IPS-NIHi11 (cell line): ENCODE measurements at places on chromosomes 4 and X.

DNA sequence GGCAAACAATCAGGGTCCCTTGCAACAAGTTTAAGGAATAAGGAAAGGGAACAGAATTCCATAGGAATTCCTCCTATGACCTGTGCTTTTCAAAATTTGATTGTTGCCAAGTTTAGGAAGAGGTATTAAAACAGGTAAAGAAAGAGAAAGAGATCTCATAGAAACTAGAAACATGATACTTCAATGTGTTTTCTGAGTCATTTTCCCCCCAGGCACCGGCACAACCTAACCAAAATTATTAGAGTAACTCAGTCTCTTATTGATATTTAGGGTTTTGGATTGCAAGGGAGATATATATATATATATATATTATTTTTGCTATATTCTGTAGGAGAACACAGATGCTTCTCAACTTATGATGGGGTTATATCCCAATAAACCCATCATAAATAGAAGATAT, 278.0 kb upstream of the DKK2 start:
- DNase-seq = no peak

DNA sequence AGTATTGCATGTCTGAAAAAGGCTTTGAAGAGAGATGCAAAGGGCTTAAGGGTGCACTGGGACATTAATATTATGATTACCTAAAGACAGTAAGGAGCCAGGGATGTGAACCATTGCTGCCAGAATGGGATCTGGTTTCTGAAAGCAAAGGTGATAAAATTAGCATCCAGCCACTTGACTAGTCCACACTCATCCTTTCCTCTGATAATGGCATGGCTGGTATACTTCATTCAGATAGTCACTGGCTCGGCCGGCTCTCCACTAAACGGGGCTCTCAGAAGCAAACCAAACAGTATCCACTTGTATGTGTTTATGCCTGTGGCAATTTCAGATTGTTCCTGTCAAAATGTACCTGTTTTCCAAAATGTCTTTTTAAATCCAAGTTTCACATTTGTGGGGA, 46.4 kb downstream of the MAMLD1 start:
- DNase-seq = no peak

DNA sequence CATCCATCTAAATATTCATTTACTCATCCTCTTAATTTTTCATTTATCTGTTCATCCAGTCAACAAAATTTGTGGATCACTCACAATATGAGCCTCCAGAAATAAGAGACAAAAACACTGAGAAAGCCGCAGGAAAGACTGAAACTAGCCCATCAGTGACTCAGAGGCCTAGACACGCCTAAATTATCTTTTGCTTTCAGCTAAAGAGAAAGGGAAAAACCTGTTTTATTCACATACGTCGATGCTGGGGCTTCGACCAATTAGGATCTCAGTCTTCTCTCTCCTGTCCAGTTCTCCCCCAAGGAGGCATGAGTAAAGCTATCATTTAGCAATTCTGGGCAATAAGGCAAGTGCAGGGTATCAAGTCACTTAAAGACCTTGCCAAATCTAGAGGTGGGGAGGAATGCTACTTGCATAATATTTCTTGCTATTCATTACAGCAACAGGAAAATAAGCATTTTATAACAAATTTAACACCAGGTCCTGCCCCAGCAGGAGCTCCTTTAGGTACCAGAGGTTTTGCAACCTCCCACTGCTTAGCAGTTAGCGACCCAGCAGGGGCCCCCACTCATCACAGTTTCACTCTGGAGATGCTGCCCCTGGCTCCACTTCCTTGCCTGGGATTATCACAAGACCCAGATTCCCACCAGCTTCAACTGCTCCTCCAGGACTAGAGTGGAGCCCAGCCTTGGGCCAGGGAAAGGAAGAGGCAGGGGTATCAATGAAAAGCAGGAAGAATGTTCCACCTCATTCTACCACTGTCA, 30.1 kb upstream of the TMEM154 start:
- DNase-seq = no peak

- no peak for DNase-seq
Observed at GRCh38 chr4:39235696-39236095, 53.4 kb downstream of the WDR19 start.

GRCh38 chr4:187027272-187027671, 303.6 kb upstream of the FAT1 start:
- no peak for DNase-seq

GRCh38 chr4:52853351-52853750, 8.8 kb upstream of the RASL11B start:
- no peak for DNase-seq

DNA sequence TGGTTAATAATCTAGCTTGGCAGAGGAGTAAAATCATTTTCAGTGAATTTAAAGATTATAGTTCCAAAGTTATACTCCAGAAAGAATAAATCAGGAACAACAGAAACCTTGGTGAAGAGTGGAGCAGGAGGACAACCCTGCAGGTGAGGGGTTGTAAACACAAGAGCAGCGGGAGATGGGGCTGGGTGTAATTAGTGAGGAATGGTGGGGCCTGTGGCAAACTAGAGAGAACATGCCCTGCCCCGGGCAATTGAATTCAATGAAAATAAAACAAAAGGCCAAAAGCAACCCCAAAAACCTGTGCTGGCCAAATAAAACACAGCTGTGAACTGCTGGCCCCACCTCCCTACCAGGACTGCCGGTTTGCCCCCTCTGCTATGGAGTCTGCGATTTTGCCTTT, 325.2 kb downstream of the NR3C2 start:
- no peak for DNase-seq

DNA sequence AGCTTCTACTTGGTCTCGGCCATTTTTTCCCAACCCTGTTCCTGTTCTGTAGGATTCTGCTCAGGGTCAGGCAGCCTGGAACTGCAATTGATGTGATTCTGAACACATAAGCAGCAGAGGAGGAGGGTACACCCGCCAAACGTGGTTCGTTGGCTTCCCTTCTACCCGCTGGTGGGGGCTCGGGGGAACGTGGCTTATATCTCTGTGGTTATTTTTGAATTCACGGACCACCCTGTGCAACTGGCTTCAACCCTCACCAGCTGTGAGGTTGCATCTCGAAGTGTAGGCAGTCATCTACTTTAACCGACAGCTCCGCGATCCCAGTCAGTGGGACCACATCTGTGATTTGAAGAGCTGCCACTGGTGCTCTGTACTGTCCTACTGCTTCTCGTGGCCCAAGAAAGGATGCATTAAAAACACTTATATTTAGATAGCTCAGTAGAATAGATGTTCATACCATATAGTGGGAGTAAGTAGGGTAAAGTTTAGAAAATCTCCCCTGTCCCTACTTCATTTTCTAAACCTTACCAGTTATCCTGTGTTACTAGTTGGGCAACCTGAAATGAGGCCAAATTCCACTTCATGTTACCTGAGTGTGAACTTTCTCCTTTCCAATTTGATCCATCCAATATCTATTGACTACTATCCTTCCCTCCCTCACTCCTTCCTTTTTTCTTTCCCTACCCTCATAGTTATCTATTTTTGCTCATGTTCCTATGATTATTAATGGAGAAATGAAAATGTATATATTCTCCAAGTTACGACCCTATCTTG, 80.4 kb upstream of the BCOR start:
- no peak for DNase-seq

GRCh38 chr4:85149676-85150075, 183.2 kb upstream of the WDFY3 start:
- DNase-seq = no peak

DNA sequence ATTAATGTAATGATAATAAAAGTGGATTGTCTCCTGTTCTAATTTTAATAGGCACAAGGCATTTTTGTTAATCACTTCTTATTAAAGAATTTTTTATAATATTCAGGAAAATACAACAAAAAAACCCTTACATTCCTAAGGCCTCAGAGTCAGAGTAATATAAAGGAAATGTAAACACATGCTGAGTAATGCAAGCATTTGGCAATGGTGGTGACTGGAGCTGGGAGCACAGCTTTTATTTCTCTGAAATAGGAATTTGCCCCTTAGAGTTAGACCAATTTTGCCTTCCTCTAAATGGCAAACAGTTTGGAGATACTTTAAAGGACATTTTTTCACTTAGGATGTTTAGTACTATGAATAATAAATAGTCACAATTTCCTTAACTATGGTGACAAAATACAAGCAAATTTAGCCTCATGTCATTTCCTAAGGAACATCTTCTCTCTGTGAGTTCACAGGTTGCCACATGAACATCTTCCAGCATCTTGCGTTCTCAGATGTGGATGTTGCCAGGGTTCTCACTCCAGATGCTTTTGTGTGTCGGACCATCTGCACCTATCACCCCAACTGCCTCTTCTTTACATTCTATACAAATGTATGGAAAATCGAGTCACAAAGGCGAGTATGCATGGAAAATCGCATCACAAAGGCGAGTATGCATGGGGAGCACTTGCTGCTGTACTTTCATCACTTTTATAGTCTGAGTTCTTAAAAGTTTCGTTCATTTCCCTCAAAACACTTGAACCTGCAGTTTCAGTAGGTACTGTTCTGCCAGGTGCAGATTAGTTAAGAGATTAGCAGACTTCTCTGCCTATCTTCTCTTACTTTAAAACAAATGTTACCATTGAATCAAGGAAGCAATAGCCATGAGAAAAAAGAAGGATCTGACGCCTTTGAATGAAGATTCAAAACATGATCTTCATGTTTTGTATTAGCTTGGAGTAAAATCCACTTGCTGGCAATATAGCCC, 15.9 kb upstream of the F11 start:
- DNase-seq = peak; percentile 67
